ENCODE measurements at places on chromosomes 5 and 9. TPM values are rescaled to one million over a fixed set of nuclear protein-coding genes. Genes with fewer than 3 reads are reported as not detected.

DNA sequence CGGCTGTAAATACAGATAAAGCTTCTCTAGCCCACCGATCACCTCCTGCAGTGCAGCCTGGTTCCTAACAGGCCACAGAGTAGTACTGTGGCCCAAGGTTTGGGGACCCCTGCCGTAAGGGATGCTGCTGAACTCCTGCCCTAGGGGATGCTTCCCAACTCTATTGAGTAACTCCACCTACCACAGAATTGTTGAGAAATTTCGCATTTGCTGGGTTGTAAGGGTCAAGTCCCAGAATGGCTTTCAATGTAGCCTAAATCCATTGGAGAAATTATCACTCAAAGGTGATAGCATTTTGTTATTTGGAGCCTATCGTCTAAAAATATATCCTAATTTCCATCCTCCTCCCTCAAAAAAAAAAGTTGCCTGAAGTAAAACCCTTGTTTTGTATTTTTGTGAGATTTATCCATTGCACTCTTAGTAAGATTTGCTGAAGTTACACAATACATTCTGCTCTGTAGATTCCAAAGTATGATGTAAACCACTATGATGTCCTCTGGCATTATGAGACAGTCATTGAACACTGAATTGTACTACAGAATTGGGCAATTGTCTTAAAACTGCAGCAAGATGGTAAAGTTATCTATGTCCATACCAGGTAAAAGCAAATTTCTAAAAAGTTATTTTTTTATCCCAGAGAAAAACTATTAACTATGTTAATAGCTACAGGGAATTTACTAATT is 14.0 kb downstream of the ACTBL2 start:
- H3K4me1 ChIP-seq, result no peaks in the 10 kb centered on the region
- no peak for DNase-seq
- no peak overlapping the region for H3K27ac ChIP-seq
- H3K36me3 ChIP-seq, result no peaks in the 10 kb centered on the region

GRCh38 chr9:119788921-119789320 is 419.7 kb upstream of the BRINP1 start:
- no peak overlapping the region for H3K27ac ChIP-seq
- no peak for DNase-seq
- no peaks in the 10 kb centered on the region for H3K27me3 ChIP-seq
- peaks cover 7% of the 10 kb centered on the region for H3K4me1 ChIP-seq

DNA sequence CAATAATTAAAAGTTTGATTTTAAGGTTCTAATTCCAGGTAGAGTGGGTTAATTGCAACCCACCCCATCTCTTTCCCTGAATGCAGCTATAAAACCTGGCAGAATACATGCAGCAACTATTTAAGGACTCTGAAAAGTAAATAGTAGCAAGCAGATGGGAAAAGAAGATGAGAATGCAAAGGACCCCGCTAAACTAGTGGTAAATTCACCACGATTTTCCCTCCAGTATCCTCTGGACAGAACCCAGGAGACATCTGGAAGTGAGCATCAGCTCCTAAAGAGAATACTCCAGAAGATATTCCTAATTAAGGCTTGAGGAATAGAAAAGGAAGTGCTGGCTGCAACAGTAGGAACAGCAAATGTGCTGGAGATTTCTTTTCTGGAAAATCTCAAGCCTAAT is 170.9 kb downstream of the FRMD3 start:
- H3K4me1 ChIP-seq, result peaks cover 2% of the 10 kb centered on the region
- no peak overlapping the region for H3K4me3 ChIP-seq
- H3K27me3 ChIP-seq, result no peaks in the 10 kb centered on the region

DNA sequence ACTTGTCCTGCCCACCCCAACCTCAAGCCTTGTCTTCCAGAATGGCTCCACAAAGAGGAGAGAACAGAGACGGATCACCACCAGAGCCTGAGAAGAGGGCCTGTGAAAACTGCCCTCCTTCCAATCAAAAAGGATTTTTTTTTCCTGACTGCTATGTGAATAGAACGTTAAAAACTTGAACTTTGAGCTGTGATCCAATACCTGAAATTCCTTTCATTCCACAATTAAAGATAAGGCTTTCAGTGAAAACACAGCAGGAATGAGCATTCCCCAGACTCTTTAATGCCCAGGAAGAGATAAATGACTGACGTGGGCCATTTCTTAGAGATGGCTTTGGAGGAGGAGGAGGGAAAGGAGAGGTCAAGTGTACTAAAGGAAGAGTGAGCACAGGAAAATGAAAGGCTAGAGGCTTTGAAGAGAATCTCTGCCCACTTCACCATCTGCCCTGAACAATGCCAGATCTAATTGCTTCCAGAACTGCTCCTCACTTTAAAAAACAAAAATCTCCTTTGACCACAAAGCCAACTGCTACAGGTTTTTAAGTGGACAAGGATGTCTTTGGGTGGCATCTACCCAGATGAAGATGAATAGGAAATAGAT is 177.9 kb upstream of the MAP3K1 start:
- H3K27me3 ChIP-seq, result no peaks in the 10 kb centered on the region
- H3K4me3 ChIP-seq, result no peak overlapping the region
- H3K36me3 ChIP-seq, result no peaks in the 10 kb centered on the region
- H3K27ac ChIP-seq, result no peak overlapping the region
- DNase-seq, result no peak
- no peaks in the 10 kb centered on the region for H3K4me1 ChIP-seq

GRCh38 chr5:52998552-52999313 is 9.6 kb downstream of the ITGA2 start:
- no peaks in the 10 kb centered on the region for H3K4me1 ChIP-seq
- no peaks in the 10 kb centered on the region for H3K27me3 ChIP-seq
- no peak overlapping the region for H3K27ac ChIP-seq
- H3K4me3 ChIP-seq, result no peak overlapping the region

DNA sequence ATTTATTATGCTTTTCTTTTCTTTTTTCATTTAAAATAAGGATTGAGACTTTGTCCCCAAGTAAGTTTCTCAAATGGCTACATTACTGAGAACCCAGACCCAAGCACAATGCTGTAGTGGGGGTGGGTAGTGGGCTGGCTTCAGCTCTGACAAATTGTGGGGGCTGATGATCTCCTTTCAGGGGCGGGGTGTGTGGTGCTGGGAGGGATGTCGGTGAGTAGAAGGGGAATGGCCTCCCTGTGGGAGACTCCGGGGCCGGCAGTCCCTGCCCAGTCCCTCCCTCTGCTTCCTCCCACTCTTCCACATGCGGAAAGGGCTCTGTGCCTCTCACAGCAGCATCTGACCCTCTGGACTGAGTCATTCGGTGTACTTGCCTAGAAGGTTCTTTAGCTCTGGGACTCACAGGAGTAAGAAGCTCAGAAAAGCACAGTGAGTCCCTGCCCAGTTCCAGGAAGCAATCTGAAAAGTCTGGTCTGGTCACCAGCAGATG is 14.3 kb downstream of the CD180 start:
- peak; percentile 61 for DNase-seq
- no peaks in the 10 kb centered on the region for H3K27me3 ChIP-seq
- H3K36me3 ChIP-seq, result no peaks in the 10 kb centered on the region
- no peaks in the 10 kb centered on the region for H3K4me1 ChIP-seq
- no peak overlapping the region for H3K4me3 ChIP-seq

DNA sequence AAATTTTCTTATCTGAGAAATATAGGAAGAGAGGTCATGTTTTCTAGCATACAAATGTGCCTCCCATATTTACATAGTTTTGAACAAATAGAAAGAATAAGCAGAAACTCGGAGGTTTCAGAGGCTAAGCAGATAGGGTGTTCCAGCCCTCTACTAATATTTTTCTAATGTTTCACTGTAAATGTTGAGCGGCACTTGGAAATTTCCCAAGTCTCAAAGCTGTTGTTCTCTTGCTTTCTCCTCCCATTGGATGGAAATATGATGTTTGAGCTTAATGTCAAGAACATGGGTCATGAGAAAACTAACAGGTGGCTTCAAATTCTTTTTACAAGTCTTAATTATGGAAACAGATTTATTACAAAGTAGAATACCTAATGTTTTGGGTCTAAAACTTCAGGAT is 5.1 kb downstream of the SPINK1 start:
- H3K36me3 ChIP-seq, result no peaks in the 10 kb centered on the region
- H3K27ac ChIP-seq, result no peak overlapping the region
- H3K4me1 ChIP-seq, result no peaks in the 10 kb centered on the region

DNA sequence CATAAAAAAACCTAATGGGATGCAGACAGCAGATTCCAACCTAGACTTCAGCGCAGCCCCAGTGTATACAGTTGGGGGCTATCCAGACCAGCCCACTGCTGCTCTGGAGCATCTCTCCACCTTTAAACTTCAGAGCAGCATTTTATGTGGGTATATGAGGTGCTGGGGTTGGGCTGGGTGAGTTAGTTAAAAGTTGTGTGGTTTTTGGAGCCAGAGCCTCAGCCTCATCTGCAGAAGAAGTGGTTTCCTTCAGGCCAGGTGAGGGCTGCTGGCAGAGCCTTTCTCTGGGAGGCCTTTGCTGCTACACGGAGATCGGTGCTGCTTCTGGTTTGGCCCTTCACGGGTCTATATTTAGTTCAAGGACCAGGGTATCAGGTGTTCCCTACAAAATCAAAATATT is 228.3 kb downstream of the PDZD2 start:
- DNase-seq, result no peak
- H3K4me1 ChIP-seq, result no peaks in the 10 kb centered on the region
- H3K27me3 ChIP-seq, result no peaks in the 10 kb centered on the region

DNA sequence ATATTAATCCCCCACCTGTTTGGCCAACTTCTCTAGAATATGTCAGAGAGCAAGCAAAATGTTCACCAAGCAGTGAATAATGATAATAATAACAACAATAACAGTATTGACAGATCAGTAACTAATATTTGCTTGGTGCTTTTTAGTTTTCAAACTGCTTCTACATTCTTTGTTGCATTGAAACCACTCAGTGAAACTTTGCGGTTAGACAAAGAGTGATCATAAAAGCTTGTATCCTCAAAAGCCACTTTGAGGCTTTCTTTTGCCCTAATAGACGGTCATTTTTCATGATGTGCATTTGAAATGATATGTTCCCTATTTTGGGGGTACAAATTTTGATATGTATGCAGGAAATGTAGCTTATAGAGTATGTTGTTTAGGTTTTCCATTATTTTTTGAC is 43.6 kb upstream of the PTGS1 start:
- H3K36me3 ChIP-seq, result no peaks in the 10 kb centered on the region
- H3K4me3 ChIP-seq, result no peak overlapping the region
- no peak for DNase-seq
- no peak overlapping the region for H3K27ac ChIP-seq

DNA sequence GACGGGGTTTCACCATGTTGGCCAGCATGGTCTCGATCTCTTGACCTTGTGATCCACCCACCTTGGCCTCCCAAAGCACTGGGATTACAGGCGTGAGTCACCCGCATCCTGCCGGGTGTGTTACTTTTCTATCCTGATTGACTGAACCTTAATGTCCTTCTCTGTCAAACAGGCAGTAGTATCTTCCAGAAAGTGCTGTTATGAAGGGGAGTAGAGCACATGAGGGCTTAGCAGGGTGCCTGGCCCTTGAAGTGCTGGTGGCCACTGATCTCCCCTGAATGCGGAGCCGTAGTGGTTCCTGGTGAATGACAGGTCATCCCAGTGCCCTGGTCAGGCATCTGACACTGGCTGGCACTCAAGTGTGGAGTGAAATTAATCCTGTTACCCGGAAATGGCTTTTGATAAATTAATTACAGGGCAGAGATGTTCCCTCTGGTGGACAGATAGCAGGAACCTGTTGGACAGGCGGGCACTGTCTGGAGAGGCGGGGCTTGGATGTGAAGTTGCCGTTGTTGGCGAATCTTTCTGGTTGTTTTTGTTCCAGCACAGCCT is 28.4 kb downstream of the PRRC2B start:
- H3K27me3 ChIP-seq, result no peaks in the 10 kb centered on the region
- DNase-seq, result peak; percentile 46
- H3K4me1 ChIP-seq, result peaks cover 51% of the 10 kb centered on the region
- no peak overlapping the region for H3K4me3 ChIP-seq
- H3K36me3 ChIP-seq, result no peaks in the 10 kb centered on the region

DNA sequence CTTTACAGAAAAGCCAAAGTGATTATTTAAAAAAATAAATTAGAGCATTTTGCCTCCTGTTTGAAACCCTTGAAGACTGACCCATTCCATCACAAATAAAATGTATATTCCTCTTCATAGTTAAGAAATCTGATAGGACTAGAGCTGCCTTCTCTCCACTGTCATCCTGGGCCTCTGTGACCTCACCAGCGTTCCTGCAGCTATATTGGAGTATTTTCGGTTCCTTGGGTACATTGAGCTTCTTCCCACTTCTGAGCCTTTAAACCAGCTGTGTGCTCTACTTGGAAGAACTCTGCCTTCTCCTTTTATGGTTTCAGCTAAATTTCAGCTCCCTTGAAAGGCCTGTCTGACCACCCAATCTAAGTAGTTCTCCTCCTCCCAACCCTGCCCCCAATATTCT is 99.1 kb upstream of the ABCA1 start:
- H3K36me3 ChIP-seq, result no peaks in the 10 kb centered on the region
- no peak overlapping the region for H3K27ac ChIP-seq
- no peak overlapping the region for H3K4me3 ChIP-seq
- DNase-seq, result no peak
- no peaks in the 10 kb centered on the region for H3K4me1 ChIP-seq

GRCh38 chr9:30382271-30382670 is 2002.2 kb upstream of the ACO1 start:
- no peaks in the 10 kb centered on the region for H3K27me3 ChIP-seq
- no peaks in the 10 kb centered on the region for H3K36me3 ChIP-seq
- no peaks in the 10 kb centered on the region for H3K4me1 ChIP-seq
- H3K27ac ChIP-seq, result no peak overlapping the region
- no peak overlapping the region for H3K4me3 ChIP-seq
- DNase-seq, result no peak

- no peaks in the 10 kb centered on the region for H3K36me3 ChIP-seq
- no peak for DNase-seq
- H3K27ac ChIP-seq, result no peak overlapping the region
Measured at GRCh38 chr5:112935675-112936074, 13.6 kb upstream of the REEP5 start.

DNA sequence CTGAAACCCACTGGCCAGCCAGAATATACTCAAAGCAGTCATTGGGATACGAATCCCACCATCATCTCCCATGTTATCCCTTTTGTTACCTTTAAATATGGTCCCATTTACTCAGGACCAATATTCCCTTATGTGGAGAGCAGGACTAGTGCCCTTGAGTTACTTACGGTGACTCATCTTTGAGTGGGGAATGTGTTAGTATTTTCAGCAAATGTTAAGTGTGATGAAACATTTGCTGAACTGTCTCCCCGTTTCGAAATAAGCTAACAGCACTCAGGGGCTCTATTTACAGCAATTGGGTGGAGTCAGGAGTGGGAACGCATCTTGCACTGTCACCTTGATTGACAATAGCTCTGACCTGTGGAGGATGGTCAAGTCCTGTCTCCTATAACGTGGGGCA is 67.4 kb downstream of the CTSL start:
- H3K4me1 ChIP-seq, result no peaks in the 10 kb centered on the region
- no peaks in the 10 kb centered on the region for H3K36me3 ChIP-seq
- no peak for DNase-seq
- H3K27ac ChIP-seq, result no peak overlapping the region
- no peaks in the 10 kb centered on the region for H3K27me3 ChIP-seq

Gene UGT3A1
- not detected for polyA plus RNA-seq

Gene ALDH1A1
- 271 TPM for polyA plus RNA-seq

Gene NCBP1
- 18.3 TPM for polyA plus RNA-seq
